ENCODE measurements at places on chromosomes 4 and X. TPM values are rescaled to one million over a fixed set of nuclear protein-coding genes. Genes with fewer than 3 reads are reported as not detected.

CXXC4 gene
- not detected for total RNA-seq

TRIM2 gene
- total RNA-seq, result 69.9 TPM

PLAC1 gene
- total RNA-seq, result not detected

CSN1S1 gene
- total RNA-seq, result not detected

NFXL1 gene
- 6.9 TPM for total RNA-seq

AFM gene
- total RNA-seq, result not detected

TEX13D gene
- not detected for total RNA-seq

All from smooth muscle cell of the coronary artery (primary cell).